Substantia nigra (tissue), 51 donors: ENCODE measurements at places on chromosomes 4 and X.

DNA sequence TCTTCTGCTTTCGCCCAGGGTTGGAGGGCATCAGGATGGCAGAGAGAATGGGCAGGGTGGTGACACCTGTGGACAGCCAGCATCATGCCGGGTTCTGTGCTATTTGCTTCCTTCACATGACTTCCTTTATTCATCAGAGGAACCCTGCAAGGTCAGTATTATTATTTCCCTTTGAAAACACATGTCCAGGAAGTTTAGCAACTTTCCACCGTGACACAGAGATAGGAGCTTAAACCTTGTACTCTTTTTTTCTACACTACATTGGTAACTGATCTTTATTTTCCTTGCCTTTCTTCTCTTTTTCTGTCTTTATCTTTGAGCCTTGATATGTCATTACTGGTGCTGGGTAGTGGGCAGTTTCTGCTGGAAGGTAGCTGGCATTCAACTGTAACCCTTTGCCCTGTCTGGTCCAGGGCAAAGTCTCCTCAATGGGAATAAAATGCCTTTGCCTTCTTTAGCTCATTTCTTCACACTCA is 5.0 kb upstream of the MGST2 start:
- DNase-seq: no peak

DNA sequence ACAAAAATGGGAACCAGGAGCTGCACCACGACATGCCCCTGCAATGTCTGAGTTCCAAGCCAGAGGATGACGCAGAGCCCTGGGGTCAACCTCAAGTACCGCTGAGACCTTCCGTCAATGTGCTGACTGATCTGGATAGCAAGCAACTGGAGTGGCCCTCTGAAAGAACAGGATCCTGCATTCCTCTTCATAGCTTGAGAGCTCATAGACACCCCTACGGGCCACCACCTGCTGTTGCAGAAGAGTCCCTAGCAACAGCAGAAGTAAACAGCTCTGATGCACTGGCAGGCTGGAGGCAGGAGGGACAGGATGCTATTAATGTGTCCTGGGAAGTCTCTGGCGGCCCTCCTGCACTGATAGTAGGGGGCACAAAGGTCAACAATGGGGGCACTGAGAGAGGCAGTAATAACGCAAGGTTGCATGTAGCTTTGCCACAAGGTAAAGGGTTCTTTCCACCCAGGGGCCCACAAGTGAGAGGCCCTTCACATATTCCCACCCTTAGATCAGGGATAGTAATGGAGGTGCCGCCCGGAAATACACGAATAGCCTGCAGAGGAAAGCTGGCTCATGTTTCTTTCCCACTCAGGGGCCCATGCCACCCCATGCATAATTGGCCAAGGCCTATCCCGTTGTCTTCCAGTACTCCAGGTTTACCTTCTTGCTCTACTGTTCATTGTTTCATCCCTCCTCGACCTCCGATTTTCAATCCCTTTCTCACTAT is 1.3 kb downstream of the PRR32 start:
- DNase-seq: no peak

- DNase-seq: no peak
Measured at GRCh38 chrX:109774706-109775105, 41.6 kb upstream of the ACSL4 start.

- DNase-seq: no peak
Measured at GRCh38 chrX:100596601-100597000, 11.9 kb downstream of the TNMD start.

- no peak for DNase-seq
Measured at GRCh38 chr4:135244056-135244455, 1042.5 kb upstream of the PABPC4L start.

DNA sequence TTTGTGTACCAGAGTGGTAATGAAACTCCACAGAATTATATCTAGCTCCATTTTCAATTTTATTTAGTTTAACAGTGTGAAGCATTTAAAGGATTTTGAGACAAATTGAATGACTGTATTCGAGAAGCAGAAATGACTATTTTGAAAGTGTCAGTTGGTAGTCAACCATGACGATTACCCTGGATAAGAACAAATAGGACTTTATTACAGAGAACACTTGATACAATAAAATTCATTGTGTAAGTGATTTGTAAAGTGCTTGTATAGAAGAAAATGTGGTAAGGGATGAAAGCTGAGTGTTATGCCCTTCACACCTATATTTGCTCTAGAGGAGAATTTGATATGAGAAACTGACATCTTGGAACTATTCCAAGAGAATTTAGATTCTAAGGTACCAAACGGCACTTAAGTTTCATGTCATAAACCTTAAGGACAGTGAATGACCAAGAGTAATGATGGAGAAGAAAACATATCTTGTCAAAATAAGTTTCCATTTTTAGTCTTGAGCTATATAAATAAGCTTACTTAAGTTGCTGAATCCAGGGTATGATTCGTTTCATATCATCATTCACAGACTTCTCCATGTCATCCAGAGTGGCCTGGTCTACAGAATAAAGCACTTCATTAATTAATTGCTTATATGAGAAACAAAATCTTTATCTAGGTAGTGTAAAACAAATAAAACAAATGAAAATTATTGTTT is 34.6 kb downstream of the MED14 start:
- DNase-seq: no peak

- DNase-seq: no peak
Measured at GRCh38 chr4:83266689-83267088, 17.9 kb downstream of the COQ2 start.

- no peak for DNase-seq
Measured at GRCh38 chrX:151779258-151779657, 44.7 kb downstream of the CNGA2 start.

DNA sequence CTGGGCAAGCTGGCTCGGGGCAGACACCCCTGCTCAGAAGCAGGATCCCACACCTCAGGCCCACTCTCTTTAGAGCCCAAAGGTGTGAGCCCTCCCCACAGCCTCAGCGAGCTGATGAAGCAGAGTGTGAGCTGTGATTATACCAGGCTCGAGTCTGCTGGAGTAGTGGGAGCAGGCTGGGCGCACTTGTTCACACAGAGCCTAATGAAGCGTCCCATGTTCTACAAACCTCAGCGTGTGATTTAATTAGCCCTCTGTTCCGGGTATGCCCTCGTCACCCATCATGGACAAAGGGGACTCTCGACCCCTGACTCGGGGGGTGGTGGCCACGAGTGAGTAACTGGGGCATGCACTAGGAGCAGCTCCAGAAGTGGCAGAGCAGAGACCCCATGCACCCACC is 62.3 kb downstream of the PPP2R2C start:
- DNase-seq: no peak

DNA sequence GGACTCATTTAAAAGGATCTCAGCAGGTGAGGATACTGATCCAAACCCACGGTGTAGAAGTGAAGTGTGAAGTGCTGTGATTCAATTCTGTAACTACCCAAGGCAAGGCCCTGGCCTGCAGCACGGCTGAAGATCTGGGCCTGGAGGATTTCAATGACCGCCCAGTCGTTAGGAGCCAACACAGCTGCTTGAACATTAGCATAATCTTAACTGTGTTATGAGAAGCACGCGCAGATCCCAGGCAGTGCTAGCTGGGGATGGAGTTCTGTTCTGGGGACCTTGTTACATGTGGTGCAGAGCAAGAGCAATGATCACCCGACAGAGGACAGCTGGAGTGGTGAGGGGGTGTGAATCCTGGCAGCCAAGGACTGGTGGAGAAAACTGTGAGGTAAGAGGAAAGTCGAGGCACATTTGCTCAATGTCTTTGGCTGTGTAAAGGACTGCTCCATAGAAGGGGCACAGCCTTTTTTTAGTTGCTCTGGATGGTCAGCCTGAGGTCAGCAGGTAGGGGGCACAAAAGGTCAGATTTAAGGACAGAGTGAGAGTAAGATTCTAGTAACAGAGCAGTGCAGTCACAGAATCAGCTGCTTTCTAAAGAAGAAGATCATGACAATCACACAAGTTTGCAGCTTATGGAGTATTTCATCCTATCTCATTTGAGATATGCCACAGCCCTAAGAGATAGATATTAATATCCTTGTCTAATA is 181.8 kb downstream of the DCLK2 start:
- no peak for DNase-seq

GRCh38 chrX:143466130-143466529 is 51.1 kb downstream of the SPANXN3 start:
- no peak for DNase-seq

DNA sequence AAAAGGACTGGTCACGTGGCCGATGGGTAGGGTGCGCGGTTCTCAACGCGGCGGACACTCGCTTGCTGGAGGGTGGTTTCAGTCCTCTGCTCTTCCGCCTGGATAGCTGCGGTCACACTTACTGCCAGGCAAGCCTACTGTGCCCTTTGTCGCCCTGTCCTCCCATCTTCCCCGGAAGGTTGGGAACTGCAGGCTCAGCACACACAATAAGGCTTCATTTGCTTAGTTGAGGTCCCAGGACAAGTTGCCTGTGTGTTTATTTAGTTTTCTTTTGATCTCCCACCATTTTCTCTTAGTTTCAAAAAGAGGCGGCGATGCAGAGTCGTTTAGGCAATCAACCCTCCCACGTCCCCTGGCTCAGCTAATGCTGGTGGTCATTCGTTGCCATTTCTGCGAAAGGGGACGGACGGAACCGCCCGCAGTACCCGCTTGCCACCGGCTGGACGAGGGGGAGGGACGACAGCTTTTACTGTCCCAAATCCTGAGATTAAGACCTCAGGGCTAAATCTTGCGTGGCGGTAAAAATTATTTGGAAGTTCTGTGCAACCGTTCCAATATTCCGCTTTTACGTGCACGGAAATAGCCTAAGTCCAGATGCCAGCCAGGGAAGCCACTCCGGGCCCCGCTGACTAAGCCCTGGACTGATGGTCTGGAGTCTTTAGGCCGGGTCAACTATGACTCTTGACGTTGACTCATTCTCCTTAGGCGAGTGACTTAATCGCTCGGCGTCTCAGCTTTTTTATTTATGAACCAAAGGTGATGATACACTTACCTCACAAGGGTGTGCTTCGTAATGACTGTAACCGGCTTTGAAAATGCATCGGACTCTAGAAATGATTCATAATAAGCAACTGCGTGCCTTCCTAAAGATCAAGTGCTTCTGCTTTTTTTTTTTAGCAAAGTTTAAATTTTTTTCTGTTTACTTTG is 671 bp upstream of the EIF4E start:
- peak; percentile 84 for DNase-seq

- no peak for DNase-seq
Measured at GRCh38 chr4:6776920-6777635, 5.4 kb upstream of the KIAA0232 start.

DNA sequence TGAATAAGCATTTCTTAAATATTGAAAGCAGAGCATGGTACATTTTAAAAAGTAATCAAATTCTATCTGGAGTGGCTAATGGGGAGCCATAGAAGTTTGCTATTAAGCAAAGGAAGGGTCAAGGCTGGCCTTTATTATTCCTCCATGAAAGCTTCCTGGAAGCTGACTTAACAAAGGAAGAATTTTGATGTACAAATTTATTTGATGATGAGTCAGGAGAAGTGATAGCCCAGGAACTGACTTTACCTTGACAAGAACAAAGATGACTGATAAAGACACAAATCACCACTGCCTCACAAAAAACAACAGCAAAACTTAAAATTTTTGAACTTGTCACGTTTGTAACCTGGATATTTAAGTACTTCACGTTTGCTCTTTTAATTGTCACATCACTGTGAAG is 872.1 kb downstream of the PCDH7 start:
- no peak for DNase-seq

DNA sequence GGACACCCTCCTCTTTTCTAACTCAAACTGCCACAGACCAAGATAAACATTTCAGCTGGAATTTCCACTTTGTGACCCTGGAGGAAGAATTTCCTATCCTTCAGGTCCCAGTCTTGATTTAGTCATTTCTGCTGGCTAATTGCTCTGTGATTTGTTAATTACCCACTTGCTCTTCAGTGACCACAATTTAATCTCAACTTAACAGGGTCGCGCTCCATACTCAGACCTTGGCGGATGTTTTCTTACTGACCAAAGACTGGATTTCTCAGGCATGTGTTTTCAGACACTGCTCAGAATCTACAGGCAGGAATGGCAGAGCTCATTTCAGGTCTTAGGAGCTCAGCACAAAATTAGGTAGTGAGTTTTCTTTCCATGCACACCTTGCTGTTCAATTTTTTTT is 188.9 kb downstream of the ASMT start:
- no peak for DNase-seq

DNA sequence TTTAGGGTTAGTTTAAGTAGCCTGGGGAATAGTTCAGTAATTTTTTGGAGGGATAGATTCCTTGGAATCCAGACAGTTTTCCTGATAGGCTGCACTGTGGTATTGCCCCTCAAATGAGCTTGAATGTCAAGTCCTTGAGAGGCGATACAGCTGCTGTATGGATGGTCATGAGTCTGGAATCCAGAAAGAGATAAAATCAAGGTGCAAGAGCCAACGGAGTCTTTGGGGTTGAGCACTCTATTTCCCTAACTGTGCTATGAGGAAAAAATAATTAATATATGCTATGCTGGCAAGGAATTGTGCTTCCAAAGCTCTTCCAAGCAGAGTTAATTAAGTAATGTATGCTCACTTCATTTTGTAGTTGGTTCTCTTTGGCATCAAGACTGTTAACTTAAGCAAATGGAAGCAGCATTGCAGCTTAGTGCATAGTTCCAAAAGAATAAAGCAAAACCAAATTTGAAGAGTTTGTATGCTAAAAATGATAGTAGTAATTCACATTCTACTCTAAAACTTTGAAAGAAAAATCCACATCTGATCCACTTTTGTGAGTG is 48.8 kb downstream of the LIMCH1 start:
- DNase-seq: no peak

GRCh38 chrX:136431625-136432024 is 56.1 kb upstream of the BRS3 start:
- no peak for DNase-seq

DNA sequence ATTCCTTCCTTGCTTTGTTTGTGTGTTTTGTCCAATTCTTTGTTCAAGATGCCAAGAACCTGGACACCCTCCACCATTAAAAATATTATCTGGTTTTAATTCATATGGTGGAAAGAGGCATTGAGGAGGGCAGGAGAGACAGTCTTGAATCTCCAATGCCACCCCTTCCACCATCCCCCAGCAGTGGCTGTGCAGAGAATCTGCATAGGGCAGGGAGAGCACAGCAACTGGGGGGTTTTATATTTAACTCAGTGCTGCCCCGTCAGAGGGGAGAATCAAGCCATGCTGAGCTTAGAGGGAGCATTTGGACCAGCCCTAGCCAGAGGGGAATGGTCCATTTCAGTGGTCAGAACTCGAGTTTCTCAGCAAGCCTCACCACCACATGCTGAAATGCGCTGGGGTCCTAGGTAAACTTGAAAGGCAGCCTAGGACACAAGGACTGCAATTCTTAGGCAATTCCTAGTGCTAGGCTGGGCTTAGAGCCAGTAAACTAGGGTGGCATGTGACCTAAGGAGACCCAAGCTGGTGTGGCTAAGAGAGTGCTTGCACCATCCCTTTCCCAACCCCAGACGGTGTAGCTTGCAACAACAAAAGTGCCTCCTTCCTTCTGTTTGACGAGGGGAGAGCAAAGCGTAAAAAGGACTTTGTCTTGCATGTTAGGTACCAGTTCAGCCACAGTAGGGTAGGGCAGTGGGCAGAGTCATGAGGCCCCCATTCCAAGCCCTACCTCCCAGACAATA is 34.2 kb downstream of the CCDC158 start:
- DNase-seq: no peak

- no peak for DNase-seq
Measured at GRCh38 chrX:67787196-67787595, 243.4 kb downstream of the AR start.
